ENCODE measurements at places on chromosomes 16 and 17. TPM values are rescaled to one million over a fixed set of nuclear protein-coding genes. Genes with fewer than 3 reads are reported as not detected.

Gene DPEP2
- total RNA-seq, result not detected

Gene CCDC78
- total RNA-seq, result 1.7 TPM

Gene TNFSF13
- 0.74 TPM for total RNA-seq

Gene SLC16A11
- total RNA-seq, result 0.28 TPM

Gene EMC8
- 26.3 TPM for total RNA-seq

Gene TMEM92
- total RNA-seq, result under 0.01 TPM

Gene CIAO3
- total RNA-seq, result 29.3 TPM

All from smooth muscle cell of bladder (primary cell).